ENCODE measurements at places on chromosomes 5 and 9. TPM values are rescaled to one million over a fixed set of nuclear protein-coding genes. Genes with fewer than 3 reads are reported as not detected.

The SCGB3A2 gene
- total RNA-seq = not detected

The TAS2R1 gene
- total RNA-seq = not detected

The SPATA31E1 gene
- total RNA-seq = not detected

GRCh38 chr5:102223542-102224477 lies 72.3 kb downstream of the SLCO4C1 start:
- peak; percentile 64 for DNase-seq

DNA sequence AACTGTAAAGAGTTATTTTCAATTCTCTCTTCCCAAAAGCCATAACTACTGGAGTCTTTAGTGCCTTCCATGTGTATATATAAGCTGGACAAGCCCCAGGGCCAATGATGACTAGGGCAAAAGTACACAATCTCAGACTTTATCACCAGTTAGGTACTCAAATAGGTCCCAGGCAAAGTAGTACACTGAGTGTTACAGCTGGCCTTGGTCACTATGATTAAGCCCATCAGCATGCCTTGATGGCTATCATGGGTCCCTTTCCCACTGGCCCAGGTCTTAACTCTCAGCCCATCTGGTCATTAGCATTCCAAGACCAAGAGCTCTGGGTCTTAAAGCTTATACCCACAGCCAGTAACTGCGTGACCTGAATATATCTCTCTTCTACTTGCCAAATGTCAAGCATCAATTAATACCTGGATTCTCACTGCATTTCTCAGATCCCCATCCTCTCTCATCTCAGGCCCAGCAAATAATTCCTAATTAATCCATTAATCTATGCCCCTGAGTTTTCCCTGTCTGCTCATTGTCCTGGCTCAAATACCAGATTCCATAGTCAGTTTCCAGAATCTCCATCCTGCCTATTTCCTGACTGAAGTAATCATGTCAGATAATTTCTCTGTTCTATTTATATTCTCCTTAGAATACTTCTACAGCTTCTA lies 62.3 kb downstream of the NR6A1 start:
- DNase-seq = peak; percentile 23

DNA sequence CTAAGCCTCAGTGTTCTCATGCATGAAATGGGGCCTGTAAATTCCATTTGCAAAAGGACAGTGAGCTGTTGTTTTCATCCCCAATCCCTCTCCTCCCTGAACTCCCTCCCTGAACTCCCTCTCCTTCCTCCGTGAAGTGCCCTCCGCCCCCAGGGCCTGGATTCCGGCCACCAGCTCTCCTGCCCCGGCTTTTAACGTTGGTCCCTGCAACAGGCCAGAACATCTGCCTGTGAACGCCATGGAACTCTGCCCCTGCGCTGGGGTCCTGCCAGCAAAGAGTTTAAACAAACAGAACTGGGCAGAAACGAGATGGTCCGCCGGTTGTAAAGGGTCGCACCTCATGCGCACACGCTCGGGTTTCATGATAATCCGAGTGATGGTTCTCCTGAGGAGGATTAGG lies 62.4 kb downstream of the SMIM23 start:
- no peak for DNase-seq

DNA sequence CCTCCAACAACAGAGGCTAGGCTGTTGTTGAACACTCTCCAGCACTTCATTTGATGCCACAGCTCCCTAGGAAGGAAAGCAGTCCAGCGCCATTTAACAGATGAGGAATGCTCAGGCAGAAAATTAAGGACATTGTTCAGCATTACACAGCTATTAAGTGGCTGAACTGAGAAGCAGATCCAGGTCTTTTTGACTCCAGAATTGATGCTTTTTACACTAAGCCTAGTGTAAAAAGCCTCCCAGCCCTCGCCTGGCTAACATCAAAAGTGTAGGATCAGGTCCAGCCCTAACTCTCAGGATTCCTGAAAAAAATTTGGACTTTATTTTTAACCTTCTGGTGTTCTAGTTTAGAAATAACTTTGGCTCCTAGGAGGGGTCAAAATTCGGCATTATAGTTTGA lies 106.4 kb upstream of the SMC5 start:
- DNase-seq = no peak

GRCh38 chr9:133542002-133542401 lies 7.5 kb downstream of the ADAMTSL2 start:
- DNase-seq = no peak

- DNase-seq = no peak
Observed at GRCh38 chr9:33230756-33231622, 9.0 kb upstream of the SPINK4 start.

- DNase-seq = no peak
Observed at GRCh38 chr5:129541648-129542251, 81.7 kb downstream of the ADAMTS19 start.

GRCh38 chr5:127801751-127802476 lies 98.7 kb downstream of the CCDC192 start:
- DNase-seq = no peak

DNA sequence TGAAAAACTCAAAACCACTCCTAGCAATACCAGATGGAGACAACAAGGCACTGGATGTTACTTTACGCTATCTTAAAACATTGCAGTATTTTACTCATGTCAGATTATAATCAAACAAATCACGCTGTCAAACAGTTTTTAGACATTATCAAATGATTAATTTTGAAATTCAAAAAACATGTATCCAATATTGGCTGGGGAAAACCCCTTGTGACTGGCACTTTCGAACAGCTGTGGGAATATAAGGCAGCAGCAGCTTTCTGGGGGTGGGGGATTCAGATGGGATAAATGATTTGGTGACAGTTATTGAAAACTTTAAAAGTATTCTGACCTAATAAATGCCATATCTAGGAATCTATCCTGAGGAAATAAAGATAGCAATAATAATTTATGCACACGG lies 28.7 kb downstream of the ELL2 start:
- DNase-seq = no peak

DNA sequence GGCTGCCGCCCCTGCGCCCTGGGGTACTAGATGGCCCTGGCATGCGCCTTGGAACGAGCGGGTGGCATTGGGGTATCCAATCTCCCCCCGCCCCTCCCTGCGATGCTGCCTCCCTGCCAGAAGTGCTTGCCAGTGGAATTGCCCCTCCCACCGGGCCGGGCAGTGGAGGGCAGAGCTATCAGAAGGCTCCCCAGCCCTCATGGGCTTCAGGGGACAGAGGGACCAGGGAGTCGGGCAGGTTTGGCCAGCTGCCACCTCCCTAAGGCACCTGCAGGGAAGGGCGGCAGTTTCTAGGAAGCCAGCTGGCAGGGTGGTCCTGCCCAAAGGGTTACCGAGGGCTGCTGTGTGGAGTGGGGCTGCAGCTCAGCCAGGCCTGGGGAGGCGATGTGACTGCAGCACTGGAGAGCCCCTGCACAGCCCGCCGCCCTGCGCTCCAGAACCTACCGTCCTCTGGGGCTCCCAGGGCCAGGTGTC lies 52.8 kb upstream of the EGFL7 start:
- DNase-seq = no peak
